ENCODE measurements at places on chromosomes 3 and 15. TPM values are rescaled to one million over a fixed set of nuclear protein-coding genes. Genes with fewer than 3 reads are reported as not detected.

- no peak for DNase-seq
These were observed 64.0 kb downstream of the MESD start for GRCh38 chr15:80925597-80926059.

DNA sequence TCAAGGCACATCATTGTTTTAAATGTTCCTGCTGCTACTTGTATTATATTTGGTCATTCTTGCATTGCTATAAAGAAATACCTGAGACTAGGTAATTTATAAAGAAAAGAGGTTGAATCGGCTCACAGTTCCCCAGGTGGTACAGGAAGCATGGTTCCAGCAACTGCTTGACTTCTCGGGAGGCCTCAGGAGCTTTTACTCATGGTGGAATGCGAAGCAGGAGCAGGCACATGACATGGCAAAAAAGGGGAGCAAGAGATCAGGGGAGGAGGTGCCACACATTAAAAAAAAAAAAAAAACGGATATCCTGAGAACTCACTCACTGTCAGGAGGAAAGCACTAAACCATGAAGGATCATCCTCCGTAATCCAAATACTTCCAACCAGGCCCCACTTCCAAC is 286.9 kb upstream of the PLSCR5 start:
- DNase-seq, result no peak

The CFAP20DC gene
- total RNA-seq, result 0.14 TPM

GRCh38 chr3:160948273-160948672 is 156.9 kb downstream of the B3GALNT1 start:
- DNase-seq, result no peak

- DNase-seq, result no peak
These were observed 71.5 kb upstream of the PLXNA1 start for GRCh38 chr3:126911162-126912026.

DNA sequence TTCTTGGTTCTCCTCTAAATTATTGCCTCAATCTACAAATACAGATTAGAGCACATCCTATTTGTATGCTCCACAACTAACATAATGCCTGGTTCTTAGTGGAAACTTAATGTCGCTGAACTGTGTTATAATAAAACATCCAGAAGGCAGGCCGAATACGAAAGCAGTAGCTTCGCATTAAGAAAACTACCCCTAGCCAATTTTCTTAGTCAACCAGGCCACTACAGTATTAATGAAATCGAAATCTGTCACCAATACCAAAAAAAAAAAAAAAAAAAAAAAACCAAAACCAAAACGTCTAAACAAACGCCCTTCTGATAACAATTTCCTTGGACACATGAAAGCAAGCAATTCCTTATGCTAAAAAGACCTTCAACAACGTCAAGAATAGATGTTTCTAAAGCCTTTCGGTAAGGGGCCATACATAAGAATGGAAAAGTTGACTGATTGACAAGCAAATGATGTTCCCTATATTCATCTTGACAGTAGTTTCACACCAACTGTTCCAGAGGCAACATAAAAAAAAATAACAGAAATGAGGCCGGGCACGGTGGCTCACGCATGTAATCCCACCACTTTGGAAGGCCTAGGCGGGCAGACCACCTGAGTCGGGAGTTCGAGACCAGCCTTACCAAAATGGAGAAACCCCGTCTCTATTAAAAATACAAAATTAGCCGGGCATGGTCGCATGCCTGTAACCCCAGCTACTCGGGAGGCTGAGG is 1.3 kb downstream of the DENND6A start:
- DNase-seq, result no peak

The AHSG gene
- total RNA-seq, result not detected

- no peak for DNase-seq
These were observed 11.1 kb downstream of the ADAMTS17 start for GRCh38 chr15:100330629-100331215.

DNA sequence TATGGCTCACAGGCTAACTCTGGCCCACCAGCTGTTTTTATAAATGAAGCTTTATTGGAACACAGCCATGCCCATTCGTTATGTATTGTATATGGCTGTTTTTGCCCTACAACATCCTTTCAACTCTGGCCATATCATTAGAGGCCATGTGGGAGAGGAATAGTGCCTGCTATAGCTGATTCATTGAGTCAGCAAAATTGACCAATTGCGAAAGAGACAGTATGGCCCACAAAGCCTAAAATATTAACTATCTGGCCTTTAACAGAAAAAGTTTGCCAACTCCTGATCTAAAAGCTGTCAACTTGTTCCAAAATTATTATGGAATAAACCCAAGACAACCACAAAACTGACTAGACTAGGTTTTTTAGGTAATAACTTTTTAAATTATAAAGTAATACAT is 1.4 kb downstream of the NR1I2 start:
- no peak for DNase-seq

The MAP6D1 gene
- 2.3 TPM for total RNA-seq

GRCh38 chr3:13027154-13027553 is 46.1 kb downstream of the IQSEC1 start:
- DNase-seq, result no peak

DNA sequence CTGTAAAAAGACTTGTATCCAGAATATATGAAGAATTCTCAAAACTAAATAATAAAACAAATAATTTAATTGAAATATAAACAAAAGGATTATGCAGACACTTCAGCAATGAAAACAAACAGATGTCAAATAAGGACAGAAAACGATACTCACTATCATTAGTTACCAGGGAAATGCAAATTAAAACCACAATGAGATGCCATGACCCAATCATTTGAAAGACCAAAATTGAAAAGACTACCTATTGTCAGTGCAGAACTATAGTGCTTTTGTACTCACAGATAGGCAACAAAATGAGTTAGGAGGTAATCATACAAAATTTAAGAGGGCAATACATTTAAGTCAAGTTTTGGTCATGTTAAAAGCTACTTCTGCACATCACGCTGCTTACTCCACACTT is 31.6 kb upstream of the OR5K4 start:
- no peak for DNase-seq

DNA sequence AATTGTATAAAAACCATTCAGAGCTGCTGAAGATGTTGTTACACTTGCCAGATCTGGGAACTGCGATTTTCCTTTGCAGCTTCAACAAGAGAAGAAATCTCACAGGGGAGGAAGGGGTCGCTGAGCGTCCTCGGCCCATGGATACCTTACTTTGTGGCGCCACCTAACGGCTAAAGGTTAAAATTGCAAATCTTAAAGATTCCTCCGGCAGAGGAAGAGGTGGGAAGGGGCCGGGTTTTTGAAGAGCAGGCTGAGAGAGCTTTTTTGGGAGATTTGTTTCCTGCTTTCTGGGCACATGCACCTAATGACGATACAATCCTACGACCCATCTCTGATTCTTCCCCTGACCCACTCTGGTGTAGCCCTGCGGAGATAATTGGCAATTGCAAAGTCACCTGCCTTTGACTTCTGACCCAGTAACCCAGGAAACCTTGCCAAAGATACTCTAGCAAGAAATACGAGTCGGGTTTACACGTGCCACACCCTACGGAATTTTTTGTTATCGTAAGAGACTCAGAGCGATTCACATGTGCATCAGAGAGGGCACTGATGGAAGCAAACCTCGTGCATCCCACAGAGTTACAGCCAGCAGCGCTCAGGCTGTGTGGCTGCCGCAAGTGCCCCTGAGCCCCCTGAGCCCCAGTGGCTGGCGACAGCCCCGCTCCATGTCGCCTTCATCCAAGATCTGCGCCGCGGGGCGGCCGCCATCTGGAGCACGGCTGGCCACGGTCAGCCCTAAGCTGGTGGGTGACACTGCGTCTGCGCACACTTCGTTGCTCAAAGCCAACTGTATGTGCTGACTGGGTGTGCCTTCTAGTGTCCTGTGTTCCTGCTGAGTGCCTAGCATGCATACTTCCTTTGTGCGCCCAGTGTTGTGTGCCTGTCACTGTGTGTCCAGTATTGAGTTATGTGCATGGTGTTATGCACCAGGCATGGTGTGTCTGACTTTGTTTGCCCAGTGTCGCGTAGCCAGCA is 55.2 kb upstream of the CHRNA7 start:
- DNase-seq, result no peak

The SLC9C1 gene
- total RNA-seq, result 0.99 TPM

The ABI3BP gene
- total RNA-seq, result 90.2 TPM

All from heart right ventricle (tissue), 16 donors.